Hematopoietic multipotent progenitor cell treated with erythropoietin and hydrocortisone succinate and interleukin-3 and kit ligand, for 4 days (in vitro differentiated cells): ENCODE measurements at places on chromosomes 6 and 20.

- DNase-seq: peak; percentile 80
These were observed 29.0 kb downstream of the SLC24A3 start for GRCh38 chr20:19241440-19241839.

- DNase-seq: peak; percentile 96
These were observed 13.8 kb downstream of the RNASET2 start for GRCh38 chr6:166942393-166943168.

DNA sequence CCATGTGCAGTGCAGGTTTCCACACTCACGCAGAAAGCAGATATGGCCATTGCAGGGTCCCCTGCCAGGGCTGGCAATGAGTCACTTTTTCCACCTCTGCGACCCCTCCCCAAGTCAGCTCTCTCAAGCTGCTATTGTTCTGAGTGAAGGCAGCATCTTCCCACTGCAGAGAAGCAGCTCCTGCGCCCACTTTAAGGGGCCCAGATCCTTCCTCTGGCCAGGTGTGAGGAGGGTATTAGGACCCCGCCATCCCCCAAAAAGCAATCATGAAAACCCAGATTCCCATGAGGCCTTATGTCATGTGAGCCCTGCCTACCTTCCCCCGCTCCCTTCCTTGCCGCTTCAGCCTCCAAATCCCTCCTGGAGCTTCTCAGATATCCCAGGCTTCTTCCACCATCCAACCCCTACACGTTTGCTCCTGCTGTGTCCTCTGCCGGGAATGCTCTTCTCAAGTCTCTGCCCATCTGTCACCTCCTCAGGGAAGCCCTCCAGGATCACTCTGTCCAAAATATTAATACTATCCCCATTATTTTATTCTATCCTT is 220.3 kb downstream of the NFATC2 start:
- no peak for DNase-seq

DNA sequence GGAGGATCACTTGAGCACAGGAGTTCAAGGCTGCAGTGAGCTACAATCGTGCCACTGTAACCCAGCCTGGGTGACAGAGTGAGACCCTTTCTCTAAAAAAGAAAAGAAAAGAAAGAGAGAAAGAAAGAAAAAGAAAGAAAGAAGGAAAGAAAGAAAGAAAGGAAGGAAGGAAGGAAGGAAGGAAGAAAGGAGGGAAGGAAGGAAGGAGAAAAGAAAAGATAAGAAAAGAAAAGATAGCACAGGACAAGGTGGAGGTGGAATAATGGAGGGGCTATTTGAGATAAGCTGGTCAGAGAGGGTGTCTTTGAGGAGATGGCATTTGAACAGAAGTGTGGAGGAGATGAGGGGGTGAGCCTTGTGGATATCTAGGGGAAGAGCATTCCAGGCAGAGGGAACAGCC is 2.7 kb upstream of the PDRG1 start:
- DNase-seq: no peak

GRCh38 chr6:116445102-116445501 is 16.1 kb upstream of the CALHM6 start:
- DNase-seq: no peak

GRCh38 chr6:163945808-163946207 is 531.3 kb downstream of the QKI start:
- no peak for DNase-seq

DNA sequence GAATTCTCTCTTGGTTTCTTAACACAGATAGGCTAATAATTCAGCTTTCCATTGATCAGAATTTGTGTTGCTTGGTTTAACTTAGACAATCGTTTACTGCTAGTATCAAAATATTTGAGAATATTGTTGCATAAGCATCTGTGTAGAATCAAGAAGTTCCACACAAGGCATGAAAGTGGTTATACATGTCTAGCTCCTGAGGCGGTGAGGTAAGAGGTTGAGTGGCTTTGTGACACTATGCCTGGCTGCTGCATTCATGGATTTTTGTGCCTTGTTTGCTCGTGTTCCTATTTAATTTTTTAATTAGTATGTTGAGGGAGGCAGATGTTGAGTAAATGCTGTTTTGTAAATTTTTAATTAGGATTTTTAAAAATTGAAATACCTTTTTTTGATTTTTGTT is 10.2 kb downstream of the PKIB start:
- DNase-seq: no peak

DNA sequence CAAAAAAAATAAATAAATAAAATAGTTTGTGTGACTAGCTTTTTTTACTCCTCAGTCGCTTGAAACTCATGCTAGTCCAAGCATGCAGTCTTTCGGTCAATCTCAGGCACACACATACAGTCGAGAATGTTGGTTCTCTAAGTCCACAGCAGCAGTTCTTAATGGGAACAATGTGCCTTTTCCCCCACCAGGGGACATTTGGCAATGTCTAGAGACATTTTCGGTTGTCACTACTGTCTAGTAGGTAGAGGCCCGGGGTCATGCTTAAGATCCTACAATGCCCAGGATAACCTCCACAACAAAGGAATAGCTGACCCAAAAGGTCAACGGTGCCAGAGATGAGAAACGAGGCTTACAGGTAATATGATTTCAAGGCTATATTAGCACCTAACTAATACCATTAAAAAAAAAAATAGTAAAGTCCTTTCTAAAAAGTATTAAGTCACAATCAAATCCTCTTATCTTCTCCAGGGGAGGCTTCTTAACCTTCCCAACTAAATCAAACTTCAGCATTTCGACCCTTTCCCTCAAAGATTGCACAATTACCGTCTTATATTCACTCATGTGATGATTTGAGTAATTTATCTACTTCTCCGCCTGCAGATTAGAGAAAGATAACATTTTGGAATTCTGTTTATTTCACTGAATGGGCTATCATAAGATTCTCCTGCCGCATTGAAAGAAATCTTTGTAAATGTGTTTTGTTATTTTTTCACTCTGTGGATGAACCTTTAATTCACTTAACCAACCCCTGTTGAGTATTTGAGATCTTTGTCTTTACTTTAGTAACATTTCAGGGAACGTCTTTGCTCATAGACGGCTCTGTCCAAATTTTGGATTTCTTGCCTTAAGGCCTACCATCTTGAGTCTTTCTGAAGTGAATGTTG is 8.1 kb upstream of the SALL4 start:
- peak; percentile 10 for DNase-seq
